ENCODE measurements at places on chromosomes 7 and 10. TPM values are rescaled to one million over a fixed set of nuclear protein-coding genes. Genes with fewer than 3 reads are reported as not detected.

DNA sequence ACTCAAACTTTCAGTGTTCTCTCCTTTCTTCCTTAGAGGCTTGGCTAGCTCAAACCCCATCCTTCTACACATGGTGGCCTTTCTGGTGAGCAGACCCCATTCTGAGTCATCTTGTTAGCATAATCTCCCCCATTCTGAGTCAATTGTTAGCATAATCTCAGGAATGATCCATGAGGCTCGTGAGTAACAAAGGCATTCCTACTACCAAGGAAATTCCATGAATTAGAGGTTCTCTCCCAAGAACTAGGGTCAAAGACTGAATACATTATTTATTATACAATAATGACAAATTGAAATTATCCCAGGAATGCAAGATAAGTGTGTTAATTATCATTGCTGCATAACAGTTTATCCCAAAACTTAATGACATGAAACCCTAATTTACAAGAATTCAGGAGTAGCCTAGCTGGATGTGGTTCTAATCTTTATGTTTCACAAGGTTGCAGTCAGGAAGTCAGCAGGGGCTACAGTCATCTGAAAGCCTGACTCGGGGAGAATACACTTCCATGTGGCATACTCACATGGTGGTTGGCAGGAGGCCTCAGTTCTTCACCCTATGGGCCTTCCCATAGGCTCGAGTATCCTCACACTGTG, 100.2 kb downstream of the MMRN2 start:
- DNase-seq = no peak

GRCh38 chr7:21356616-21357015, 71.3 kb upstream of the SP4 start:
- DNase-seq = no peak

DNA sequence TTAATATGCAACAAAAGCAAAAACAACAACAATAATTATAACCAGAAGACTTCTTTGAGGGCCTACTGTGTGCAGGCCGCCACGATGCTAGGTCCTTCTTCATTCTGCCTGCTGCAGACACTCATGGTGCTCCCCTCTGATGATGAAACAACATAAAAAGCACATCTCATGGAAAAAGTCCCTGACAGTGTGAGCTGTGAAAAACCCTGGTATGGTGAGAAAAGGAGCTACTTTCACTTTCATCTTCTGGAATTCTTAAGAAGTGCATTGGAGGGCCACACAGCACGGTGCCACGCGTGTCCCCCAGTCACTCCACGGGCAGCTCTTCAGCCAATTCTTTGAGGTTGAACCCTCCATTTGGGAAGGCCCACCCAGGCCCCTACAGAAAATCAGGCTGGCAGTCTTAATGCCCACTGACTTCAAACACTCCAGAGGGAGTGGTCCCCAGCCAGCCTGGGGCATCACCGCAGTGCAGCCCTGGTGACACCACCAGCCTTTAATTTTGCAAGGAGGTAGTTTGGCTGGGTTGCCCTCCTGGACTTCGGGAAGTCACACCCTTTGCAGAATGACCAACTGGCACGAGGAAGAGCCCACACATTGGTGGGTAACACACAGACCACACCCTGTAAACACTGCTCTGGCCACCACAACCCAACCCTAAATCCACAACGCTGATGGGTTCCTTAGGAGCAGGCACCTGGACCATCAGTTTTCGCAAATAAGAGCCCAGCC, 7.7 kb downstream of the KCNMA1 start:
- no peak for DNase-seq

DNA sequence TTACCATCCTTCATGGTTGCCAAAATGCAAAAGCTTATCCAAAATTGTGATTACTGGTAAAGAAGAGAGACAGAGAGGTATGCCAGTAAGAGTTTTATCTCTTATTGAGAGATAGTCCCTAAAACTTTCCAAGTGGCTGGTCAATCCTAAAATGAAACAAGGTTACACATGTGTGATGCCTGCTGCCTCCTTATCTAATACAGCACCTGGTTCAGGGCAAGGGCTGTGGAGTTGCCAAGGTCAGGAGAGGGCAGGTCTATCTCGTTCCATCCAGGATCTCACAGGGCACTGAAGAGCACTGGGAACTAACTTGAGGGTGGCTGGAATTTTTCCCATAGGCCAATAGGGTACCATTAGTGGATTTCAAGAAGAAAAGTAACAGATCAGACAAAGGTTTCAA, 18.3 kb downstream of the VOPP1 start:
- no peak for DNase-seq

DNA sequence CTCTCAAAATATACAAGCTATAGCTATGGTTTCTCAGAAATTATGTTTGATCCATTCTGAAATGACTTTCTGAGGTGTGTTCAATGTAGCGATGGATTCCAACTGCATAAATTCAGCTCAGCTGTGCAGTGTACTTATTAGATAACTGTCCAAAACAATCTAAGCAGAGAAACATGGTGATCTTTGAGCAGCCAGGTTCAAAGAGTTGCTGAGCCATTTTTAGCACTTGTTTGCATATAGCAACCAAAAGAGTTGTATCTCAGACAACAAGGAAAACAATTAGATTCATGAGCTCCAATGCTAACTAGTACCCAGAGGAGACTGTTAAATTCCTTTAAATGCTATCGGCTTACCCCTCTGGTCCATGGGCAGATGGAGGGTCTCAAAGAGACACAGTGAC, 15.9 kb upstream of the KCNIP2 start:
- DNase-seq = no peak

DNA sequence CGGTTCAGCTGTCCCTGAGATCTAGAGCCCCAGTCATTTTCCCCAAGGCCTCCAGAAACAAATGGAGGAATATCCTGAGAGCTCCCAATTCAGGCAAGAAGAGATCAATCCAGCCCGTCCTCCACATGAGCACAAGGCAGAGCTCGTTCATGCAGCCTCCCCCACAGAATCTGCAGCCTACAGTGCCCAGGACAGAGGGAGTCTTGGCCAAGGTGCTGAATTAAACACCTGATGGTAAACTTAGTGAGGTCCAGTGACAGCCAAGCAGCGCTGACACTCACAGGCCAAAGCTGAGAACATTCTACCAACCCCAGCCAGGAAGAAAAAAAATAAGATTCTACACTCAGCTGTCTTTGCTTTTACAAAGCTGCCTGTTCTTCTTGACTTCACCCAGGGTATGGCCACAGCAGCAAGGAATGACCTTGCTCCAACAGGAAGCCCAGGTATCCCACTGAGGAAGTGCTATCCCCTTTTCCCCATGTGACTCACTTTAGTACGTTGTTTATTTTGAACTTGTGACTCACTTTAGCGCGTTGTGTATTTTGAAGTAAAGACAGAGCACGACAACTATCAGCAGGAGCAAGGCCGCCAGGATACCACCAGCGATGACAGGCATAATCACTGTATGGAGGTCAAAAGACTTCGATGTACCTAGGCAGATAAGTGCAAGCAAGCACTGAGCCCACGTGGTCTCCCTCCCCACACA, 4.4 kb upstream of the CUZD1 start:
- no peak for DNase-seq

DNA sequence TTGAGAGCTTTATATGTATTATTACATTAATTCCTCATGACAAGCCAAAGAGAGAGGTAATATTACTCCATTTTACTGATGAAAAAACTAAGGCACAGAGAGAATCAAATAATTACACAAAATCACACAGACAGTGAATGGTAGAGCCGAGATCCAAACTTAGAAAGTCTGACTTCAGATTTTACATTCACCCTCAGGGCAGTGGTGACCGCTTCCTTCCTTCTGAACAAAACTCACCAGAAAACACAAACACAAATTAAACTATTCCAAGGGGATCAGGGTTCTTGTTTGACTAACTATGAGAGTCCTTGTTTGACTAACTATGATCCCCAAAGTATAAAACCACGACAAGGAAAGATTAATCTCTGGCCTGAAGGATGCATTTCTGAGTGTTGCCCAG, 67.9 kb upstream of the PTN start:
- DNase-seq = no peak

DNA sequence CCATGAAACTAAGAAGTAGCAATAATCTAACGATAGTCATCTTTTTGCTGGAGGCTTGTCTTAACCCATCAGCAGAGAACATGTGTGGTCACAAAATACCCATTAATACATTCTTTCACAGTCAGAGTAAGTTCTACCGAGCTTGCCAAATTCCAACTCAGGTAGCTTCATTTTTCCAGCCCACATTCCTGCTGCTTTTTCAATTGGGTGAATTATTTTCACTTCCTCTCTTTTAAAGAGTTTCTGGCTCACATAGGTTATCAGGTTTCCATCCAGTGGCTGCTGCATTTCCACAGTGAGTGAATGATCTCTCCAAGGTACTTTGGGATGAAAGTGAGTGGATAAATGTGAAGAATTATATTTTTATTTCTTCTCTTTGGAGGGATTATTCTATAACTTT, 233.1 kb downstream of the SEMA3E start:
- no peak for DNase-seq

DNA sequence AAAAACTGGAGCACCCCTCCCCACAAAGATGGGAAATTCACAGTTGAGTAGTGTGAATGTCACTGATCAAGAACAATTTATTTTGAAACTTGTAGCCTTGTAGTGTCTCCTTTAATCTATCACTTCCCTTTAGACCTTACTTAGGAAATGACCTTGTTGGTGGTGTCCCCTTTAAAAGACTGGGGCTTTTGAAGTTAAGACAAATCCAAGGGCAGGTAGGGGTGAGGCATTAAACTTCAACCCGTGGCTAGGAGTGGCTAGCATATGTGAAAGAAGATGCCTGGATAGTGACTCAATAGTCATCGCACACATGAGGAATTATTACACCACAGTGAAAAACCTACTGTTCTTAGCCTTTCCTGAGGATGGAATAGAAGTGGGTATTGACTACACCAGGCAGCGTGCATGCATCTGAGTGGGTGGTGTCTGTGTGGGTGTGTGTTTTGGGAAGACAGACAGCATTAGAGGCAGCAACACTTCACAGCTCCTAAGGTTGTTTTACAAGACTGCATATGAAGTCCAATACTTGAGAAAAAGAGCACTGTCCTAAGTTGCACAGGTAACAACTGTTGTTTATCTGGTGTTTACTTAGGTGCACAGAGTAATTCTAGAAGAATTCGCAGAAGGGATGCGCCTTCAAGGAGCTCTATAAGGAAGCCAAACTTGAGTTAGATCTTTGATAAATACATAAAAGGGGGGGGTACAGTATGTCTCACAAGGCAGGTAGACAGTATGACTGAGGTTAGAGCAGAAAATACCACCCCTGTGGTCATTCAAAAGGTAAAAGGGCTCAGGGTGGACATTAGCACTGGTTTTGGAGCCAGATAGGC, 32.9 kb downstream of the ABLIM1 start:
- DNase-seq = no peak

DNA sequence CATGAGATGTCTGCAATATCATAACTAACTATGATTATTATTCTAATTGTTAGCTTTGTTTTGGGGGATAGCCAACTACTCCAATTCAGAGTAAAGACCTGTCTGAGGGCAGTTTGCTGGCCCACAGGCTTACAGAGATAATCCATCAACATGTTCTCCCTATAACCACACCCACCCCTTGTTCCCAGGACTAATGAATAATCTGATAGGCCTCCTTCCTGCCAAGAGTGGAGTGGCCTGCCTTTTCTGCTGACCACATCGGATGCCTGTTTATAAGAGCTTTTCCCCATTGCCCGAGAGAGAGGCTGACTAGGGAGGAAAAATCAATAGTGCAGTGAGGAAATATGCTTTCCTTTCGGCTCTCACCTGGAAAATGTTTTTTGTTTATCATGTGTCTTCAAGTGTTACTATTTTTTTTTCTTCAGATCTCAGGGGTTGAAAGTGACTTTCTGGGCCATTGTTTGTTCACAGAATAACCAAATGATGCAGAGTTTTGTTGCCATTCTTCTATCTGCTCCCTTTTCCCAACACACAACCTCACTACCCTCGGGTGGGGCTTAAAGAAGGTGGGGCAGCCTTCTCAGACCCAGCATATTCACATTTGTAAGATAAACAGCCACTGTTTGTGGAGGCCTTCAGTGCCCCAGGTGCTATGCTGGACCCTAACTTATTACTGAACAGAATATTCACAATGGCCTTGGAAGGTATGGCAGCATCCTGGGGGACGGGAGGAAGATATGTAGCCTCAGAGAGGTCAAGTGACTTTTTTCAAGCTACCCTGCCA, 38.4 kb downstream of the PLPP4 start:
- DNase-seq = no peak

DNA sequence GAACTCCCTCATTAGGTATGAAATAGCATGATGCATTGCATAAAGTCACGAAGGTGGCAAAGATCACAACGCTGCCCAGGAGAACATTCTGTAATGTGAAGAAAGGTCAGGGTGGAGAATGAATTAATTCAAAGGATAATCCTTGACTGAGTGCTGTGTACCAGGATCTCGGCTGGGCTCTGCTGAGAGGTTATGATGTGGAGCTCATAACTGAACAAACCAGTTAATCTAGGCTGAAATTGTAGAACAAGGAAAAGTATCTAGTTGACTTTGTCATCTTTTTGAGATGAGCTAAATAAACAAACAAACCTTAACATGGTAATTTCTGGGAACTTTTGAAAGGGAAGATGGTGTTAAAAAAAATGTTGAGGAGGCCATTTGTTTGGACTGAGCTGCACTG, 6.1 kb downstream of the MSMB start:
- no peak for DNase-seq

GRCh38 chr7:50208378-50208982, 96.0 kb upstream of the IKZF1 start:
- no peak for DNase-seq

DNA sequence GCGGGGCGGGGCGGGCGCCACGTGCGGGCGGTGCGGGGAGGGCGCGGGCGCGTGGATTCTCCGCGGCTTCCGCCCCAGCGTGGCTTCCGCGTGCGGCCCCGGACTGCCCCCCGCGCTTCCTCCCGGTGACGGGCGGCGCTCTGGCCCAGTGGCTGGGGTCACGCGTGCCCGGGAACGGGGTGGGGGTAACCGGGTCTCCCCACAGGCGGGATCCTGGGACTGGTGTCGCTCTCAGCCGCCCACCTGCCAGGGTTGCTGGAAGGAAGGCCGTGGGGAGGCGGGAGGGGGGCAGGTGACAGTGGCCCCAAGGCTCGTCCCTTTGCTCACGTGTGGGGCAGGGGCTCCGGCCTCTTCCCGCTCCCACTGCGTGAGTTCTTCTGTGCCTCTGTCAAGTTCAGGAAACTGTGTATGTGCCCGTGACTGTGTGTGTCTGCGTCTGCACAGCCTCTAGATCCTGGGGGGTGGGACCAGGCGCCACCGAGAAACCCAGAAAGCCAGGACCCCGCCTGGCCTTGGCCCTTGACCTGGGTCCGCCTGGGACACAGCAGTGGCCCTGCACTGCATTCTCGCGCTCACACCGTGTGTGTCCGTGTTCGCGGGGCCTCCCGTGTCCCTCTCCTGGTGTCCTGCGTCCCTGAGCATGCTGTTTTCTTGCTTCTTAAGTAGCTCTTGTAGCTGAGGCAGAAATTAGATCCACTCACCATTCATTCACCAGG, 919 bp downstream of the MAFK start:
- no peak for DNase-seq

Gene COA1
- 101 TPM for total RNA-seq

Gene PRR15
- 76.1 TPM for total RNA-seq

Gene MINDY4
- 12.4 TPM for total RNA-seq

Gene GNAT3
- total RNA-seq = not detected

Gene RPEL1
- total RNA-seq = 0.57 TPM

Gene C10orf71
- not detected for total RNA-seq

Gene SFMBT2
- 1.7 TPM for total RNA-seq

All from Calu3 (cell line).